Mesothelial cell of epicardium (in vitro differentiated cells): ENCODE measurements at places on chromosomes 5 and 9. TPM values are rescaled to one million over a fixed set of nuclear protein-coding genes. Genes with fewer than 3 reads are reported as not detected.

Gene SVEP1
- total RNA-seq: 44.5 to 47.2 TPM (median 45.2 TPM) in 3 replicates

Gene SLC6A7
- total RNA-seq: not detected in 3 replicates

Gene MEGF10
- total RNA-seq: 2.8 to 4.1 TPM (median 3.0 TPM) in 3 replicates

- no peak for DNase-seq
Observed at GRCh38 chr9:89969156-89969675, 364.4 kb downstream of the GADD45G start.

GRCh38 chr5:132776938-132777208 lies 166 bp downstream of the SEPTIN8 start:
- DNase-seq: no peak
